ENCODE measurements at places on chromosomes 2 and 18.

DNA sequence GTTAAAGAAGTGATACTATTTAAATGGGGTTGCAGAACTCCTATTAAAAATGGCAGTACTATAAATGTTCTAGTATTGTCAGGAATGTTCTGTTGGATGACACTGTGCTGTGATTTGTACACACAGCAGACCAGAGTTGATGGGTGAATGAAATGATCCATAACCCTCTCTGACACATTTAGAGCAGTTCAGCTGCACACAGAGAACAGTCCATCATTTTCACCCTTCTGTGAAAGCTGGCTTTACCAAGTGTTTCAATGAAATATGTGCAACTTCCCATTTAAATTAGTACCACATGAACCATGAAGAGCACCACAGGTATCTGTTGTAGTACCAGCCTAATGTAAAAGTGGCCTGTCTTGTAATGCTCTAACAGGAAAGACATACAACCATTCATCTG is 981.4 kb downstream of the TMEM182 start:
- no peak for DNase-seq

- DNase-seq = no peak
Measured at GRCh38 chr2:39252888-39253518, 9.2 kb upstream of the CDKL4 start.

DNA sequence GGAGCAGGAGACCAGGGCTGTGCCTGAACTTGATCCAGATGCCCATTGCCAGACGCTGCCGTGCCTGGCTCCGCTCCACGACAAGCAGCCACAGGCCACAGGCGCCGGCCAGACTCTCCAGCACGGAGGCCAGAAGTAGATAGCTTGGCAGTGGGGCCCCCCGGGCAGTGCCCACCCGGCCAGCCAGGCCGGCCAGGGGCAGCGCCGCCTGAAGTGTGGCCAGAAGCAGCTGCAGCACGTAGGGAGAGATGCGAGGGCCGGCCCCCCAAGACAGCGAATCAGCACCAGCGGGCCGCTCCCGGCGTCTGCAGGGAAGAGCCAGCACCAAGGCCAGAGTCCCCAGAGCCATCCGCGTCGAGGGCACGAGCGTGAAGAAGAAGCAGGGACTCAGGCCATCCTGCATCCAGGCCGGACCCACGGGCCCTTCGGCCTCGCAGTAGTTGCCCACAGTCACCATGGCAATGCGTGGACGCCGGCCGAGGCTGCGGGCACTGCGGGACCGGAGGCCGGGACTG is 484 bp downstream of the ABCB6 start:
- peak; percentile 17 for DNase-seq

DNA sequence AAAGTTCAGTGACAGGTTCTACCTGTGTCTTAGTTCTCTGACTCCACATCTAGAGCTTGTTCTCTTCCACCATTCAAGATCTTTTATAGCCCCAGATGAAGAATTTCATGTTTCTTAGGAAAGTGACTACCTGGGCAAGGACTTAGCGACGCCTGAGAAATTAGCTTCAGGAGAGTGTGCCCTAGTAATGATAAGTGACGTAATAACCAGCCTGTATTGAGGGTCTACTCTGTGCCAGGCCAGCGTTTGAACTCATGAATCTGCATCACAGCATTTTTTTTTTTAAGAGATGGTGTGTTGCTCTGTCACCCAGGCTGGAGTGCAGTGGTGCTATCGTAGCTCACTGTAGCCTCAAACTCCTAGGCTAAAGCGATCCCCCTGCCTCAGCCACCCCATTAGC is 51.8 kb downstream of the TCF7L1 start:
- DNase-seq = no peak

DNA sequence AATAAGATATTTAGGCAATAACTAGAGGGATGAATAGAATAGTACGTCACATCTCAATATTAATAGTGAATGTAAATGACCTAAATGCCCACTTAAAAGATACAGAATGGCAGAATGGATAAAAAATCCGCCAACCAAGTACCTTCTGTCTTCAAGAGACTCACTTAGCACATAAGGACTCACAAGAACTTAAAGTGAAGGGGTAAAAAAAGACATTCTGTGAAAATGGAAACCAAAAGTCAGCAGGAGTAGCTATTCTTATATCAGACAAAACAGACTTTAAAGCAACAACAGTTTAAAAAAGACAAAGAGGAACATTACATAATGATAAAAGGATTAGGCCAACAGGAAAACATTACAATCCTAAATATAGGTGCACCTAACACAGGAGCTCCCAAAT is 56.7 kb upstream of the DSC1 start:
- DNase-seq = no peak
